ENCODE measurements at places on chromosomes 2 and 18.

GRCh38 chr2:235935773-235936172 is 232.4 kb downstream of the GBX2 start:
- no peak for DNase-seq

GRCh38 chr2:230938516-230939065 is 13.5 kb upstream of the GPR55 start:
- no peak for DNase-seq

- no peak for DNase-seq
Measured at GRCh38 chr2:118721817-118722551, 125.5 kb downstream of the EN1 start.

- DNase-seq = peak; percentile 55
Measured at GRCh38 chr2:98460573-98461497, 16.2 kb downstream of the INPP4A start.

DNA sequence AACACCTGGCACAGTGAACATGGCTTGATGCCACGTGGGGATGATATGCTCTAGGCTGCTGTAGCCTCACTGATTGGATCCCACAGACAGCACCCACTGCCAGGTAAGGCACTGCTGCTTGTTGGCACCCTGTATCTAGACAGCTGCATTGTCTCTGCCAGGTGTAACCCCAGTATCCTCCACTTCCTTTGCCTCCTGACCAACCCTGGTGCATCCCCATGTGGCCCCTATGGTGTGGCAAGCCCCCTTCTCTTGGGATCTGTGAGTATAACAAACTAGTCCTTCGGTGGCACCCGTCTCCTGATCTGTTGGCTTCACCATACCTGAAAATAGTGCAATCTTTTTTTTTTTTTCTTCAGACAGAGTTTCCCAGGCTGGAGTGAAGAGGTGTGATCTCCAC is 11.1 kb downstream of the TEX51 start:
- DNase-seq = no peak

DNA sequence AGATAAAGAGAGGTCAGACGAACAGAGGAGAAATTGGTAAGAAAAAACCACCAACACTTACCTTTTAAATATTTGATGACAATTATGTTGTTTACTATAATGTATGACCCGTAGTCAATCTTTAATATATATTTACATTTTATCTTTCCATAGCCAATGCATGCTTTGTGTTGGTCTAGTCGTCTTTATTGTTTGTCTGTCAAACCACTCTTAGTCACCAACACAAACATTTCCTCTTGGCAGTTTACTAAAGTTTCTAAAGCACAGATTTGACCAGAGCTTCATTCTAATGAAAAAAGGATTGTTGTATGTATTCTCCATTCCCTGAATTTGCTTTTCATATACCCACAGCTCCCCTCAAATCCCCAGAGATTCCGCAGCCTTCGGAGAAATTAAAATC is 784.7 kb upstream of the PIK3C3 start:
- DNase-seq = no peak

DNA sequence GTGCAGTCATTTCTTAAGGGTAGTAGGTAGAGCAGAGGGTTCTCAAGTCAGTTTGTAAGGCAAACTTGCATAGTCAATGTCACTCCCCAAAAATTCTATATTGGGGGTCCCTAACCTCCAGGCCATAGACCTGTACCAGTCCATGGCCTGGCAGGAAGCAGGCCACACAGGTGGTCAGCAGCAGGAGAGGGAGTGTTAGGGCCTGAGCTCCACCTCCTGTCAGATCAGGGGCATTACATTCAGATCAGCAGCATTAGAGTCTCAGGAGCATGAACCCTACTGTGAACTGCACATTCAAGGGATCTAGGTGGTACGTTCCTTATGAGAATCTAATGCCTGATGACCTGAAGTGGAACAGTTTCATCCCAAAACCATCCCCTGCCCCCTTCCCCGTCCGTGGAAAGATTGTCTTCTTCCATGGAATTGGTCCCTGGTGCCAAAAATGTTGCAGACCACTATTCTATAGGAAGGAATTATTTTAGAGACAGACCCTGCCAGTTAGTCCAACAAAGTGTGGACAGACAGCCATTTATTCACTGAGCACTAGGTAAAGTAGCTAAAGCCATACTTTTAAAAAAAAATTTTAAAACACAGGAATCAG is 6.7 kb downstream of the COA5 start:
- no peak for DNase-seq

DNA sequence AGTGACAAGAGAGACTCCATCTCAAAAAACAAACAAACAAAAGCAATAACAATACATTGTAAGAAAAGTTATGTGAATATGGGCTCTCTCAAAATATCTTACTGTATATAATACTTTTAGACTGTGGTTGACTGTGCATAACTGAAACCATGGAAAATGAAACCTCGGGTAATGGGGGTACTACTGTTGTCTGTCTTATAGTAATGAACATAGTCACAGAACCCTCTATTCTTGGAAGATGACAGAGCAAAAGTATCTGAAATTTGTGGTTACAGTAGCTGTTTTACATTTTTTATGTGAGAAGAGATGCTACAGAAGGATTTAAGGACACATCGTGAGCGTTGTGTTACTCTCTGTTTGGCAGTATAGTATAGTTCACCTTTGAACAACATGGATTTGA is 60.5 kb downstream of the MAP4K4 start:
- DNase-seq = no peak

- DNase-seq = no peak
Measured at GRCh38 chr2:98564541-98565132, 43.7 kb downstream of the COA5 start.

DNA sequence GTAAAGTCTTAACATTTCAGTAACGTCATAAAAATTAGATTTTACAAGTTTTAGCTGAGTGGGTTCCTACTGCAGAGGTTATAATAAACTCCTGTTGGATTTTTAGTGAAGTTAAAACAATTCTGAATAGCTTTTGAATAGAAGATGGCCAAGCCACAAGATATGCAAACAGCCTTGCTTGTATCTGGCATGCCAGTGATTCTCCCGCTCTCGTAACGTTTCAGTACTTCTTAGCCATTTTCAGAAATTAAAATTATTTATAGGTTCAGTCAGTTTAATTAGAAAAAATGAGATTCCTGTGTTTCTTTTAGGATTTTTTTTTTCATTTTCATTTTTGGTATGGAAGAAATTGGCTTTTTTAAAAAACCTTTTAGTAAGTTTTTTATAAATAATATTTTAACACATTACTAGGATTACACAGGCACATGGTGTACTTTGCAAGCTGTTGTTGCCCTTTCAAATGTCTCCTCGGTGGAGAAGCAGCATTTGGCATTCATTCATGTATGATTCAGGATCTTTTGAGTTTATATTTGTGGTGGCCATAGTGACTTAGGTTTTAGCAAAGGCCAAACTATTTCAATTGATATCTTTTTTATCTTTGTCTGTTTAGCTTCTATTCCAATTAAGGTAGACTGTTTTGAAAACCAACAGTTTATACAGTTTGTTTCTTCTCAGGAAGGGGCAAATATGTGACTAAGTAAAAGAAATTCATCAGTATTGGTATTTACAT is 30.6 kb upstream of the RND3 start:
- no peak for DNase-seq

GRCh38 chr2:58215429-58215828 is 25.7 kb downstream of the FANCL start:
- no peak for DNase-seq

- no peak for DNase-seq
Measured at GRCh38 chr18:4399929-4400328, 55.2 kb downstream of the DLGAP1 start.

- no peak for DNase-seq
Measured at GRCh38 chr2:100422320-100423055, 5.0 kb upstream of the CHST10 start.

DNA sequence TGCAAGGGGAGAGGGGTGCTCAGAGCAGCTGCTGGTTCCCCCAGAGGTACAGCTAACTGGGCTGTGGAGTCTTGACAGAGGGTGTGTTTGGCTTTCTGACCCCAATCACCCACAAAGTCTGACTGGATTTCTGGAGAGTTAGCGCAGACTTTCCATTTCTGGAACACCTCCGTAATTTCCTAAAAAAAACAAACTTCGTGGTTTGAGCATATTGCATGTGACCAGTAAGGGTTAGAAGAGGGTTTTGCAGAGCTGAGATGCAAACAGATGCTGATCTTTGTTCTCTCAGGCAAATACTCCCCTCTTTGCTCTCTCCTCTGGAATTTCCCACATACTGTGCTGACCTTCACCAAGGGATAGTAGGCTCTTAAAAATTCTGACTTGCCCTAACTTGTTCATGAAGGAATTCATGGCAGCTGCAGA is 44.5 kb upstream of the TMEM247 start:
- no peak for DNase-seq

DNA sequence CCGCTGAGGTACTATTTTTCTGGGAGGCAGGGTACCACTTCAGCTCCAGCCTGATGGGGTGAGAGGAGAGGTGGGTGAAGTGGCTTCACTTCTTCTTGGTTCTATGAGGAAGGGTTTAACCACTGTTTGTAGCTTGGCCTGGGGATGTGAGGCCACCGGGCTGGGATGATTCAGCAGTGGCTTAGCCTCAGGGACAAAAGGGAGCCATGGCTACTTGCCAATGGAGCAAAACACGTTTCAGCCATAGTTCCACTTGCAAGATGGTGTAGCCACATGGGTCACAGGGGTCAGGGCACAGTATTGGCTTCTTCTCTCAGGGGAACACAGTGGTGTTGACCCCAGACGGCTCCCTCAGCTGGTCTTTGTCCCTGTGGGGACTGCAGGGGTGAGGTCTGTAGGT is 14.9 kb downstream of the ZDBF2 start:
- no peak for DNase-seq

DNA sequence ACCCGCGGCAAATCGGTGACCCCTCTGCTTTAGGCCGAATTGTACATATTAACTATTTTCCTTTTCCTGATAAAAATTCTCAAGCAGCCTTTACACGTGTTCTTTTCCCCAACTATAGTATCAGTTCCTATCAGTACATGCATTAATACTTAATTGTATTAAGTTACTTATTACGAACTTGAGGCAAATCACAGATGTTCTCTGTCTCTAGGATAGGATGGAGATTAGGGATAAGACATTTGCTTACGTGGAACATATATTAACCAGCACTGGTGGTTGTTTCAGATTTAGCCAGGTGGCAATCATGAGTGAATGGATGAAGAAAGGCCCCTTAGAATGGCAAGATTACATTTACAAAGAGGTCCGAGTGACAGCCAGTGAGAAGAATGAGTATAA is 675 bp downstream of the GEMIN6 start:
- no peak for DNase-seq

DNA sequence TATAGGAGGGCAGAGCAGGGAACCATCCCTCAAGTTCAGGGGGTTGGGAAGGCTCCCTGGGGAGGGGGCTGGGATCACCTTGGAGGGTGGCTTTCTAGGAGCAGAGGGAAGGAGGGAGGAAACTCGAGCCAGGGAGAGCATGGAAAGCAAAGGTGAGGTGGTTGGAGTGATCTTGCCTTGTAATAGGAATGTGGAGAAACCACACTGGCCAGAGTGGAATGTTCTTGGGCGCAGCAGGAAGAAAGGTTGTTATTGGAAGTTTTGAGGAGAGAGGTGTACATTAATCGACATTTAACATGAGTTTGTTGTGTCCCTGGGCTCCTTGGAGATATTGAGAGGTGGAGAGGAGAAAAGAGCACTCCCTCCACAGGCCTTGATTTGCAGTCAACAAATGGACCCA is 272.2 kb downstream of the PRKCE start:
- no peak for DNase-seq

DNA sequence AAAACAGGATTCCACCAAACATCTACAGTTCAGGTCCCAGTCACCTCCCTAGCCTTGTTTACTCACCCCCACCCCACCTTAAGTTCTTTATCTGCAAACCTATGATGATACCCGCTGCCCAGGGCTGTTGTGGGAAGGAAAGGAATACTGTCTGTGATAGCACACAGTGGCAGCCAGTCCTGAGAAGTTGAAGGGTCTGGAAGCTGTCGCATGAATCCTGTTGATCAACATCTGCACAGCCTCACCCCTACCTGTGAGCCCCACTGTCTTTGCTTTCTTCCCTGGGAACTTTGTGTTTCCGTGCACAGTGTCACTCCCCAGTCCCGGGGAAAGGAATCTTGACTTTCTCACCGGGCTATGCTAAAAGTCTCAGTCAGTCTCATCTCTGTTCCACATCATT is 160.7 kb upstream of the EPAS1 start:
- no peak for DNase-seq

DNA sequence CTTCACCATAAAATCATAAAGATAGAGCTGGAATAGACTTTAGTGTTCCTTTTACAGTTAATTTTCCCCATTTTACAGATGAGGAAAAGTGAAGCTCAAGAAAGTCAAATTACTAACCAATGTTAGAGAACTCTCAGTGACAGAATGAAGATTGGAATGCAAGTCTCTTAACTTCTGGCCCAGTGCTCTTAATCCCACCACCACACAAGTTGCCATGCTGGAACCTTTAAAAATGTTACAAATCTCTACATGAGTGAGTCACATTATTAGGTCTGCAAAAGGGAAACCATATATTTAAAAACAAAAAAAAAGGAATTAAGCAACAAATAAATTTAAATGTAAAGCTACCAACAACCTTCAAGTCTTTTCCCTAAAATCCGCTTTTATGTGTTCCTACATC is 3.5 kb downstream of the NCKAP1 start:
- DNase-seq = no peak

DNA sequence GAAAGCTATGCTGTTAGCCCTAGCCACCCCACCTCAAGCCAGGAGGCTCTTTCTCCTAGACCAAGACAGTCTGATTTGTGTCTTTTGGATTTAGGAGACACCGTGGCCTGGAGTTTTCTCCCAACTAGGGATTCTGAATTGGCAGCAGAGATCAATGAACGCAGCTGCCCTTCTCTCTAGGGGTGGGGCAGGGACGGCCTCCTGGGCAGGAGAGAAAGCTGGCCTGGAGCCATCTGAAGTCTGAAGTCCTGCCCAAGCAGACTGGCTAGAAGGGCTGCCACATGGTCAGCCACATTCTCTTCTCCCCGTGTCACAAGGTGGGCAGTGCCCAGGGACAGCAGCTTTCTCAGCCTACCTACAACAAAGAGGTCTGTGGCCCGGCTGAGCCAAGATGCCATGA is 45.1 kb downstream of the PIEZO2 start:
- no peak for DNase-seq

DNA sequence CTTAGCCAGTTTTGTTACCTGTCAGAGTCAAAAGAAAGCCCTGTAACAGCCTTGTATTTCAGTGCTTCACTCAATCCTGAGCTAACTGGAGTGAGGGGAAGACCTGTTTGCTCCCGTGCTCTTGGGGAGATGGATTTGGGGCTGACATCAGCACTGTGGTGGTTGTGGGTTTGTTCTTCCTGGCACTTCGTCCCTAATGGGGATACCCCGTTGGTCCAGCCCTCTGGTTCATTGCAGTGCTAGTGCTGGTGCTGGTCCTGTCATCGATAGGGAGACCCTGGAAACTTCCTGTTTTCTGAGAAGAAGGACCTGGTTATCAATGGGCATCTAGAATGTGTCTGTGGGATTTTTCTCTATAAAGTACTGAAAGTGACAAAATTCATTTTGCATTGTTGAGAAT is 205.4 kb downstream of the ZNF407 start:
- DNase-seq = no peak

- DNase-seq = no peak
Measured at GRCh38 chr18:63747006-63747405, 28.2 kb upstream of the SERPINB7 start.
